ENCODE measurements at places on chromosomes 16 and 17.

- no peak for DNase-seq
These were observed 232.8 kb downstream of the SEC14L1 start for GRCh38 chr17:77373299-77374169.

DNA sequence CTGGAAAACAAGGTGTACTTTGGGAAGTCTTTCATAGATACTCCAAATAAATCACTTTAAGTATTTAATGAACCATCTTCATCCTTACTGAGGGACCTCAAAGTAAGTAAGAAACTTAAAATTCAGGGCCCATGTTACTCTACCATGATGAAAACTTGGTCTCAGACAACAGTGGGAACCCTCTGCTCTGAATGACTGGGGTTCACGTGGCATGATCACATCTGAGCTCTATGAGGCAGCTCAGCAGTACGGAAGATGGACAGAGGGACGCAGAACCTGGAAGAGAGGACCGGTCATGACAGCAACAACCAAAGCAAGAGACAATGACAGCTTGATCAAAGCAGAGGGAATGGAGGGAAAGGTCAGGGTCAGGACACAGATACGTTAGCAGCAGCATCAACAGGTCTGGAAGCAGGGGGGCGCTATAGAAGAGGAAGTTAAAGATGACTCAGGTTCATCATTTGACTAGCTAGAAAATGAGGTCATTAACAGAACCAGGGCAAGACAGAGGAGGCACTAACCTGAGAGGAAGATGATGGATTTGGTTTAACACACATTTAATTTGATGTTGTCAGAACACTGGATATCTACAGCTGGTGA, 9.5 kb downstream of the XPO6 start:
- no peak for DNase-seq

DNA sequence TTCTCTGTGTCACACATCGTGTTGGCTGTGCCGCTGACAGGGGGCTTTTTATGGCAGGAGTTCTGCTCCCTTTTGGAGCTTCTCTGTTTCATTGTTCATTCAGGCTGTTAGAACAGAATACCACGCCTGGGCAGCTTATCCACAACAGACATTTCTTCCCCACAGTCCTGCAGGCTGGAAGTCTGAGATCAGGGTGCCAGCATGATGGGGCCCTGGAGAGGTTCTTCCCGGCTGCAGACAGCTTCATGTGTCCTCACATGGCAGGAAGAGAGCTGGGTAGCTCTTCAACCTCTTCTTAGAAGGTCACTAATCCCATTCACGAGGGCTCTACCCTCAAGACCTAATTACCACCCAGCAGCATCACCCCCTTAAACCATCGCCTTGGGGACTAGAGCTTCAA, 65.1 kb downstream of the DHRS7C start:
- no peak for DNase-seq

DNA sequence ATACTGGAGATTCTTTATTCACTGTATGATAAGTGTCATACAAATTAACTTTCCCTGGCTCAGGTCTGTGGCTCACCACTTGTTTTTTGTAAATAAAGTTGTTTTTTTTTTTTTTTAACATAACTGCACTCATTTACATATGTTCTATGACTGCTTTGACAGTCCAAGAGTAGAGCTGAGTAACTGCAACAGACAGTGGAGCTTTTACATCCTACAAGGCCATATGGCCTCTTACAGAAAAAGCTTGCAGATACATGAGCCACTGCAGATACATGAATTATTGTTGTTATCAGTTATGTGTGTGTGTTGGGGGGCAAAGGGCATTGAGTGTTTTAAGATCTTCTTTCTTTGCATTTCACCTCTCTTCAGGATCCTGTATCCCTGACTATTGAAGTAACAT, 311.7 kb downstream of the BCAS3 start:
- no peak for DNase-seq

GRCh38 chr16:69928856-69929400, 22.2 kb upstream of the CLEC18A start:
- DNase-seq: no peak

GRCh38 chr16:79463841-79464240, 136.7 kb downstream of the MAF start:
- DNase-seq: no peak

- no peak for DNase-seq
These were observed 125.9 kb upstream of the HS3ST3A1 start for GRCh38 chr17:13727441-13728171.

GRCh38 chr17:18256776-18257175, 1.8 kb downstream of the FLII start:
- DNase-seq: no peak

DNA sequence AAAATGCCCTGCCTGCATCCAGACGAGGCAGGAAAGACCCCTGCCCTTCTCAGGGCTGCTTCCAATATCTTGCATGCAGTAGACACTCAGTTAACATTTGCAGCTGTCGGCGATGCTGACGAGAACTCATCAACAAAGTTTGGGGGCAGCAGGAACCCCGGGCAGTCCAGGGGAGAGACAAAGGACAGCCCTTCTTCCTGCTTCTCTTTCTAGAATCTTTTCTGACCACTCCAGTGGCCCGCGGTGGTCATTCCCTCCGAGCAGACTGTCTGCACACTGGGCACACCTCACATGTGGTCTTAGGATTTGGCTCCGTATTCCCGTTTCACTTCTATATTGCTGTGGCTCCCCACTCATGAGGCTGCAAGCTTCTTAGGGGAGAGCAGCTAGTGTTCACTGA, 31.0 kb upstream of the MFSD6L start:
- no peak for DNase-seq

- no peak for DNase-seq
These were observed 26.5 kb downstream of the TMEM98 start for GRCh38 chr17:32954477-32954876.

GRCh38 chr16:85334718-85335583, 222.7 kb upstream of the CIBAR2 start:
- no peak for DNase-seq

DNA sequence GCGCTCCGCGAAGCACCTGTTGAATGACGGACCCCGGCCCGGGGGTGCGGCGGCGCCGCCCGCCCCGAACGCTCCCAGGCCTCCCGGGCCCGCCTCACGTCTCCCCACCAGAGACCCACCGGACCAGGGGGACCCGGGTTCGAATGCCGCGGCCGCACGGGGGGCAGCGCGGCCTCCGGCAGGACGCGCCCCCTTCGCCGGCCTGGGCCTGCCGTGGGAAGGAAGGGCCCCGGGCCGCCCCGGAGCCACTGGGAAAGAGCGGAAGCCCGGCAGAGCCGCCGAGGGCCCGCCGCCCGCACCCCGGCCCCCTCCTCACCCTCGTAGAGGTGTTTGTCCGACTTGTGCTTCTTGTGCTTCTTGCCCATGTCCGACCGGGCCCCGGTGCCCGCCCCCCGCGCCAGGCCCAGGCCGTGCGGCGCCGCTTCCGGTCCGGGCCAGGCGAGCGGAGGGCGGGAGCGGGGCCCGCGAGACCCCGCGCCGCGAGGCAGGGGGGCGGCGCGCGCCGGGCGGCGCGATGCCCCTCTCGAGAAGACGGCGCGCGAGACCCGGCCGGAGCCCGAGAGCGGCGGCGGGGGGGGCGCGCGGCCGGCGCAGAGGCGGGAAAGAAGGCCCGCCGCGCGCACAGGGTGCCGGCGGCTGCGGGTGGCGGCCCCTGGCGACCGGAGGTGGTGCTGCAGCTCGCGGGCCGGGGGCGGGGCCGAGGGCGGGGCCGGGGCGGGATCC, at the start of gene BRD7:
Gene BRD7 (minus strand): TSS at position 579 of the 723 bp plus-strand sequence. CDS start 214 bp downstream, at position 365.
- DNase-seq: no peak

DNA sequence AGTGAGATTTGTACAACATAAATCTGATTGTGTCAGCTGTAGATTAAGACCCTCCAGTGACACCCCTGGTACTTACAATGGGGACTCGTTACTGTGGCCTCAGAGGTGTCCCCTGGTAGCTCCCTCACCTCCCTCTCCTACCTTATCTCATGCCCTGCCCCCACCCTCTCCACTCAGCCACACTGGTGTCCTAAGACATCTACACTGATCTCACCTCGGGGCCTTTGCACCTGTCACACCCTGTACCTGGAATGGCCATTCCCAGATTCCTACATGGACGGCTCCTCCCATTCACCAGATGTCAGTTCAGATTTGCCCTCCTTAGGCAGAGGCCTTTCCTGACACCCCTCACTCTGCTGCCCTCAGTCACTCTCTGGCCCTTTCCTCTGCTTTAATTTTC, 319.3 kb downstream of the CPPED1 start:
- DNase-seq: no peak

DNA sequence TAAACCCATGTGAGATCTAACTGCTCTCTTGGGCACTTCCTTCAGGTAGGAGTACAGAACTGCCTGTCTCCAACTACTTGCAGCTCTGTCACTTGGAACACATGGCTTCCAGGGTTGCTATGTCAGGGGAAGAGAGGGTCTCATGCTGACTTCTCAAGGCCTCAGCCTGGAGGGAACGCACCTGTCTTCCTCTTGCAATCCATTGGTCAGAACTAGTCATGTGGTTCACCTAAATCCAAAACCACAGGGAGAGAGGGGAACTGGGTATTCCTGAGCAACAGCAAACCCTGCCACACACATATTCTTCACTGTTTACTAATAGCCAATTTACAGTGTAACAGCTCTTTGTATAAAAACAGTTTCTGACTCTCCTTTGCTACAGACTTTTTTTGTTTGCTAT, 206.1 kb downstream of the KCNJ2 start:
- DNase-seq: no peak

DNA sequence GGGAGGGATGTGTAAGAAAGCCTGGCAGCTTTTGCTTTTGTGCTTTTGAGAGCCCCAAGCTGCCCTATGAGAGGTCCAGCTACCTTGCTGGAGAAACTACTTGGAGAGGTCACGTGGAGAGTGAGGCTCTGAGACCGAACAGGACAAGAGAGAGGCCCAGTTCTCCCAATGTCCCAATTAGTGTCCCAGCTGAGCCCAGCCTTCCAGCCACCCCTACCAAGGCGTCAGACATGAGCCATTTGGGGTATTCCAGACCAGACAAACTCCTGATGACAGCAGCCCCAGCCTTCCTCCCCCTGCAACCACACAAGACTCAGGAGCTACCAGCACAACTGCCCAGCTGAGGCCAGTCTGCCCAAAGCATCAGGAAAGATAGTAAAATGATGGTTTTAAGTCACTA, 35.0 kb downstream of the NKD1 start:
- DNase-seq: no peak

GRCh38 chr16:79008869-79009179, 591.7 kb downstream of the MAF start:
- DNase-seq: no peak

DNA sequence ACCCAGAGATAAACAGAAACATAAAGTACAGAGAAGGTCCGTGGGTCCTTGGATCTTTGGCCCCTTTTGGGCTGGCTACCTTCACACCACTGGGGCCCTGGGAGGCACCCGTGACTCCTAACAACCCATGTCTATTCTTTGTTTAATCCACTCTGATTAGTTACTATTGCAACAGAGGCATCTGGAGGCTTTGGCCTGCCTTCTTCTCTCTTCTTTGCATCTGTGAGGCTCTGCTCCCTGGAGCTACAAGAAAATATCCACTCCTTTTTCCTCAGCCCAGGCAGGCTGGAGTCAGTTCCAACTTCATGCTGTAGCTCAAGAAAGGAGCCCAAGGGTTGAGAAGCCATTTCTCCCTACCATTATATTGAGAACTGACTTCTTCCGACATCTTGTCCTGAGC, 9.5 kb upstream of the CMIP start:
- DNase-seq: no peak

- DNase-seq: no peak
These were observed 19.2 kb downstream of the SDK2 start for GRCh38 chr17:73625006-73625405.

DNA sequence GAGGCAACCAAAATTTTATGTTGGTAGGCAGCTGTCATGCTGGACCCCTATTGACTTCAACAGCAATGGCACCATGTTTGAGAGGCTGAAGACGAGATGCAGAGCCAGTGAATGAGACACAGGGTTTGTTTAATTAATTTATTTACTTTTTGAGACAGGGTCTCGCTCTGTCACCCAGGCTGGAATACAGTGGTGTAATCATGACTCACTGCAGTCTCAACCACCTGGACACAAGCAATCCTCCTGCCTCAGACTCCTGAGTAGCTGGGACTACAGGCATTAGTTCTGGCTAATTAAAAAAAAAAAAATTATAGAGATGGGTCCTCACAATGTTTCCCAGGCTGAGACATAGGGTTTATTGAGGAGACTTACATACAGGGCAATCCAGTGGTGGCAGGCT, 36.2 kb upstream of the PPM1D start:
- no peak for DNase-seq

DNA sequence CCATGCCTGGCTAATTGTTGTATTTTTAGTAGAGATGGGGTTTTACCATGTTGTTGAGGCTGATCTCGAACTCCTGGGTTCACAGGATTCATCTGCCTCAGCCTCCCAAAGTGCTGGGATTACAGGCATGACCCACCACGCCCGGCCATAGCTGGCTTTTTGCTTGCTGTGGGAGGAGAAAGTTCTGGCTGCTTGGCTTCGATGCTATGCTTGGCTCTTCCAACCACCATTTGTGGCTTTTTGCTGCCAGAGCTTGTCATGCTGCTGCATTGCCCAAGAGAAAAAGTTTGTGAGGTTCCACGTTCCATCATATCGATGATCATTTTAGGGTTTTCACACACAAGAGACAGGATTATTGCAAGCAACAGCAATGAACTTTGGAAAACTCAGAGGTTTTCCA, 16.2 kb downstream of the BMERB1 start:
- no peak for DNase-seq

- DNase-seq: no peak
These were observed 7.8 kb upstream of the MC1R start for GRCh38 chr16:89910717-89911354.

DNA sequence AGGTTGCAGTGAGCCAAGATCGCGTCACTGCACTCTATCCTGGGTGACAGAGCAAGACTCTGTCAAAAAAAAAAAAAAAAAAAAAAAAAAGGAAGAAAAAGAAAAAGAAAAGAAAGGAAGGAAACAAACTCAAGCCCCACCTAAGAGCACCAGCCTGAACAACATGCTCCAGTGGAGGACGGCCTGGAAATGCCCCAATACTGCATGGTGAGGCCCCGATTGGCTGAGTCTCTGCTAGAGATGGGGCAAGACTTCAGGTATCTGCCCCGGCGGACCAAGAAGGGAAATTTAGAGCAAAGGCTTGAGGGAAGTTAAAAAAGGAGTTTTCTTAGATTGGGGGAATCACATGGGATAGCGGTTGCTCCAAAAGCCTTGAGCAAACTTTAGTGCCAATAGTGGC, 10.4 kb upstream of the ZNF652 start:
- DNase-seq: no peak

DNA sequence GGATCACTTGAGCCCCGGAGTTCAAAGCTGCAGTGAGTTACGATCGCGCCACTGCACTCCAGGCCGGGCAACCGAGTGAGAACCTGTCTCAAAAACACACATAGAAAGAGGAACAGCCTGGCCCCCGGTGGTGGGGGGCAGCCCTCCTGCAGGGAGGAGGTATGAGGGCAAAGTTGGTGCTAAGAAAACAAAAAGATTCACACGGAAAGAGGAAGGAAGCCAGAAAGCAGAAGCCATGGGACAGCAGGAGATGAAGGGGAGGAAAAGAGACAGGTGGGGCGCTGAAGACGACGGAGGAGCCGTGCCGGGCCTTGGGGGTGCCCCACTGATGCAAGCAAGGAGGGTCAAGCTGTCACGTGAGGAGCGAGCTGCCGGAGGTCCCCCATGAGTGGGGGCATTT, 8.2 kb upstream of the C16orf74 start:
- no peak for DNase-seq

Measured in fibroblast of the conjunctiva (primary cell).